ENCODE measurements at places on chromosomes 1 and 21. TPM values are rescaled to one million over a fixed set of nuclear protein-coding genes. Genes with fewer than 3 reads are reported as not detected.

DNA sequence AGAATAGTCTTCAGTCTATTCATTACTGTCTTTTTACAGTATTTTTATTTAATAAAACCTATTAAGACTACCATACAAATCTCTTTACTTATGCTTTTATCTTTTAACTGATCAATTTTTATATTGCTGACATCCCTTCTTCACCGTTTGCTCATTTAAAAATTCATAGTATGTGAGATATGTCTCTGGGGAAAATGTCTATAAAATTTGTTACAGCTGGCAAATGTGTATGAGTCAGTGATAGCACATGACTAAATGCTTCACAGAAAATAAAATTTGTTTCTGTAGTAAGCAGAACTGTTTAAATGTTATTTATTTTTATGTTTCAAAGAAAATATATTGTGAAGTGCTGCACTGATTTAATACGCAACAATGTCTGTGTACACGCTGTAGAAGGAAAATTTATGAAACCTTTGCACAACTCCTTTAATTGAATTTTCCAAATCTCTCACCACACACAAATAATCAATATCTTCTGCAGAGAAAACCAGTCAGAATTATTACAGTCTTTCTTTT lies 74.2 kb downstream of the ITGB3BP start:
- no peak for DNase-seq

NBPF10 gene
- 0.41 TPM for total RNA-seq

- DNase-seq: peak; percentile 82
These were observed 37.0 kb downstream of the NUAK2 start for GRCh38 chr1:205284420-205285144.

THEM5 gene
- not detected for total RNA-seq

DNA sequence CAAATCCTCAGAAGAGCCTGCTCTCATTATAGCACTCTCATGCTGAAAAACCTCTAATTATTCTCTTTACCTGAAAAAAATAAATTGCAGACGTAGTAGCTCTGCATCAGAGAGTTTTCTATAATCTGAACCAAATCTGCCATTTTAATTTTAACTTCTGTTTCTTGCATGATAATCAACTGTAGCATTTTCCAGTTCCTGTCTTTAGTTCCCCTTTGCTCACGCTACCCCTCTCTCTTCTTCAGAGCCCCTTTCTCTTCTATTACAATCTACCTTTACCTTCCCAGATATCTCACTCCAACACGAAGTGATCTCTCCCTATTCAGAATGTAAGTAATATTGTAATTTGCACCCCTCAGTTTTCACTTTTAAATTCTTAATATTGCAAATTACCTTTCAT lies 31.4 kb downstream of the FMO1 start:
- no peak for DNase-seq

DNA sequence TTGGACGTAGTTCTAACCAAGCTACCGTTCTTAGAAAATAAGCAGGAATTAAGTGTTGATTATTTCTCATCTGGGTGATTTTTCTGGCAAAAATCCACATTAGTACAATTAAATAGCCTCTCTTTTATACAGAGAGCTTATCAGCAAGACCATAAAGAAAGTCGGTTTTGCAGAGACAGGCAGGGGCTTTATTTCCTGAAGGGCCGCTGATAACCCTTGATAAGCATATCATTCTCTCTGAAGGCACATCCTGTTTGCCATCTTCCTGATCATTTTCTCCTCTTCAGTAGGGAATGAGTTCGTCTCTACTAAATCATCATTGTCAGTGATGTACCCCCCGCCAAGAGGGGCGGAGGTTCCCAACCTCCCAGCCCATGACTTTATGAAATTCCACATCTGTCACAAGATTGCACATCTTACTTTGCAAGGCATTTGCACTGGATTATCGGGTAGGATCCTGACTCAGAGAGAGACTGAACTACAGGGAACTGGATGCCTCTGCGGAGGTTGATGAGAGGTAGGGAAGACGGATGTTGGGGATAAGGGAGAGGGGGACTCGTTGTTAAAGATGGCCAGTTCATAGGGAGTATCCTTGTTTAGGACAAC lies 115.7 kb downstream of the KCNJ6 start:
- no peak for DNase-seq

DNA sequence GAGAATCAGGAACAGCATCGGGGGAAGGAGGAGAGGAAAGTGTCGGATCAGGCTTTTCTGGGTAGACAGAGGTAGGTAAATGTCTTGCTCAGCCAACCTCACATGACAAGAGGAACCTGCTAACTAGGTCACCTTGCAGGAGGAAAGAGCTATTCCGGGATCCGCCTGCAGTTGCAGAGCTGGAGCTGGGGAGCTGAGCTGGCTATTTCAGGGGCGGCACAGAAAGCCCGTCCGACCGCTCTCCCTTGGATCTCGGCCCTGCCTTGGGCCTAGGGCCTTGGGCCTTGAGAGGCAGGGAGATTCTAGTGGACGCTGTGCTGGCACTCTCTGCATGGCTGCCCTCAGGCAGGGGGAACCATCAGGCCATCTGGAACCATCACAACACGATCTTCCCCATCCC lies 56.5 kb upstream of the CTPS1 start:
- DNase-seq: peak; percentile 24

CD34 gene
- 0.82 TPM for total RNA-seq

GRCh38 chr1:219790834-219791615 lies 137.3 kb downstream of the SLC30A10 start:
- DNase-seq: no peak

- DNase-seq: no peak
These were observed 18.4 kb downstream of the PIGK start for GRCh38 chr1:77200806-77201205.

DNA sequence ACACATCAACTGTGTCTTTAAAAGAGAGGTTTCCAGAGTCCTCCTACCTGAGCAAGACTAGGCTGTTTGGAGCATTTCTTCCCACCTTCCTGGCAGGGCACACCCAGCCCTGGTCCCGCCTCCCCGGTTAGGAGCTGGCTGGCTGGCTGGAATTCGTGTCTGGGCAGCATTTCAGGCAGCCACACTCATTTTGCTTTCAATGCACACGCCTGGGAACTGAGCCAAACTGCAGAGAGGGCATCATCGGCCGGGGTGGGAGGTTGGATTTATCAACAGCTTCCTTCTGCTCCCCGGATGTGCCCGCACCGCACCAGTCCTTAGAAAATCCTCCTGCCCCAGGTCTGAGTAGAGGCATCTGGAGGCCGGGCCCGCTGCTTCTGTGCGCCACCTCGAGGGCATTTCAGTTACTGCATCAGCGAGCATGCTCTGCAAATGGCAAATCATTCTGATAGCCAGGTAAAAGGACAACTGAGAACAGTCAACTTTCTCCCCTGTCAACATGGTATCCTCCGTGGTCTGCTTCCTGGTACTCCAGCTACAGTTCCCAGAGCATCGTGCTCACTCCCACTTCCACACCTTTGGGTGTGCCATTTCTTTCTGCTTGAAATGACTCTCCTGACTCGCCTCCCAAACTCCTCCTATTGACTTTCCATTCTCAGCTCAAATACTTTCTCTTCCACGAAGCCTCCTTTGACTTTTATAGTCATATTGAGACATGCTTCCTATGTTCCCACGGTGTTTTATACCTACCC lies 20.6 kb downstream of the TCEA3 start:
- peak; percentile 76 for DNase-seq

ZNF593OS gene
- not detected for total RNA-seq

- peak; percentile 61 for DNase-seq
These were observed 5.4 kb downstream of the CNTN2 start for GRCh38 chr1:205048382-205048781.

ADIPOR1 gene
- total RNA-seq: 51.4 TPM

DNA sequence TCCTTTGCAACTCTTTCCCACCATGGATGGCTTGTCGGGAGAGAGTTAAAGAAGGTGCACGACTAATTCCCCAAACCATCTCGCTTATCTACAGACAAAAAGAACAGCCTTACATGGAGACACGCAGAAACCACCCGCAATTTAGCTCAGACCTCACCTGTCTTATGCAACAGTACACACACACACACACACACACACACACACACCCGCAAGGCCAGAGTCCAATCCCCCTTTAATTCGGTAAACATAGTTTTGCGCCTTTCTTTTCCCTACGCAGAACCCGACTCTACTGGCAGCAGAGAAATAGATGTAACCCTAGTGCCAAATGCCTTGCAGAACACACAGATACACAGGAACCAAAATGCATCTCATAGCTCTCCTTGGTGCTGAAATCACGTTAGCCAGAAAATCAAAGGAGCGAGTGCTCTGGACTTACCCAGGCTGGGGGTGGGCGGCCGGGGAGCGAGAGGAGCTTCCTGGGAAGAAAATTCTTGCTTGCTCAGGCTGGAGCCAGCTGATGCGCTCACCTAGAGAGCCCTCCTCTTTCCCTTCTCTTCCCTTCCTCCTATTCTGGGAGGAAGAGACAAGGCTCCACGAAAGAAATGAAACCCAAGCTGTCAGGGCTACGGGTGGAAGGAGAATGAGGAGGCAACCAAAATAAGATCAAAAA lies 470 bp downstream of the TNR start:
- DNase-seq: peak; percentile 19

DNA sequence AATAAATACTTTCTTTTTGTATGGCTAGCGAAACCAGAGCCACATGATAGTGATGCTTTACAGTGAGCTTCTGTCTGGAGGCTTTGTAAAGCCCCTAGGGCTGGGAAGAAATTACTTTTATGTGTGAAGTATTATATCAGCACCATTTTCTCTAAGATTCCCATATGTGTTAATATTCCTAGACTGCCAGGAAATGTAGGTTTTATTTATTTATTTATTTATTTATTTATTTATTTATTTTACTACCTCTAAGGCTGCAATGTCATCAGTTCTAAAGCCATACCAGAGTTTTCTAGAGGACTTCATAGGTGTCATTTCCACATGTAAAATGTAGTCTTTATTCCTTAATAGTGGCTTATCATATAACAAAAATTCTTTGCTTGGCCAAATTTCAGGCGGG lies 4.4 kb upstream of the CHI3L1 start:
- no peak for DNase-seq

LAMB3 gene
- total RNA-seq: 0.82 TPM

DNA sequence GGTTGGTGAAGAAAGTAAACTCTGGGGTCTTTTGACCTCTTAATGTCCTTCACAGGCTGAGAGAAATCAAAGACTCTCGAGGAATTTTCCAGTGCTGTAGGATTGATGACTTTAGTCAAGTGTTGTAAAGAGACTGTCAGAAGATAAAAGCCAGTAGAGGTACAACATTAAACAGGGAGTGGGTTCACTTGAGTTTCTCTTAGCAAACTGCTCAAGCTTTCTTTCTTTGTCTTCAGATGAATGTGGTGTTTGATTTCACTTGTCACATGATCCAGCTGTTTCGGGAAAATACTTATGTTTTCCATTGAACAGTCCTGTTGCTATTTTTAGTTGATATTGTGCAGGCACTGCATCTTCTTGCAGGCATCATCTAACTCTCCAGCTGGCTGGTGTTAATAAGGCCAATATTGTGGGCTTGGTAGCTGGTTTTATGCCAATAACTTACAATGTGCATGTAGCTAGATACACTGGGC lies 45.6 kb downstream of the XCL2 start:
- no peak for DNase-seq

CLEC20A gene
- total RNA-seq: not detected

PGLYRP4 gene
- total RNA-seq: not detected

DR1 gene
- total RNA-seq: 22.4 TPM

TMEM200B gene
- 0.82 TPM for total RNA-seq

DNA sequence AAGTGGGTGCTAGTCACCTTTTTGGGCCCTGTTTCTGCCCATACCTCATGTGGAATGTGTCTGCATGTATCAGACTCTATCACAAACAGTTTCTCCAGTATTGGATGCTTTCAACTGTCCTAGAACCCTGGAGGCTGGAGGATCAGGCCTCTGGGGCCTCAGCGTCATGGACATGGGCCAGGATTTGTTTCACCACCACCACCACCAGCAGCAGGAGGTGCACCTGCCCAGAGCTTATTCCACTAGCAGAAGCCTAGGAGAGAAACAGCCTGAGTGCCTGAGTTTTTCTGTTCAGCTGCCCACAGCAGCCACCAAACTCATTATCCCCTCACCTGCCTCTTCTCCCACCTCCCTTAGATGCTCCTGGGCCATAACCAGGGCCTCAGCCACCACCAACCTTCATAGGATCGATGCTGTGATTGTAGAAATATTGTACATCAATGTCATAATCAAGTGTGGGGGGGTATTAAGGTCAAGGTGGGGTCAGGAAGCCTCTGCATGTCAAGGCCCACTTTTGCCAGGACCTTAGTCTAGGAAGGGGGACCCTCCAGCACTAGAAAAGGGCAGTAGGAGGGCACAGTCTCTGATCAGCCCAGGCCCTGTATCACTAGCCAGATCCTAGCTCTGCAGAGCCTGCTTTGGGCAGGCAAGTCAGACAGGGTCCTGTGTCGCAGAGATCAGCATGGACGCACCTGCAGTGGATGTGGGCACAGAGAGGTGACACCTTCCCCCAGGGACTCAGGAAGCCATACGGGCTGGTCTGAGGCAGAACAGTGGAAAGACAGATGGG lies 9.3 kb downstream of the DMAP1 start:
- DNase-seq: no peak

GRCh38 chr1:215608646-215609045 lies 41.5 kb downstream of the KCTD3 start:
- no peak for DNase-seq

- DNase-seq: no peak
These were observed 553.4 kb downstream of the PLPP3 start for GRCh38 chr1:56025942-56026341.

DNA sequence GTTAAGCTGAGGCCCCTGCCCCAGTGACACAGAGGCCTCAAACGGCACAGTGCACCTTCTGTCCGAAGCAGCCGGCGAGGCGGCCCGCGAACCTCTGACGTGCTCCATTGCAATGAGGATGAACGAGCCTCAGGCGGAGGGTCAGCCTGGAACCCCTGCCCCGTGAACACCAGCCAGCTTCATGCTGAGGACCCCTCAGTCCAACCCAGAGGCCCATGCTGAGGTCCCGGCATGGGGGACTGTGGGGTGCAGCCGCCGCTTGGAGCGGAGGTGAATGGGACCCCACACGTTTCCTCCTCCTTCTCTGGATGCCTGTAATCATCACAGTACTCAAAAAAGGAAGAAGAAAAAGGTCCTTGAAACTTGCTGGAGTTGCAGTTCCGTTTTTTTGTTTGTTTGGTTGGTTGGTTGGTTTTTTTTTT lies 62.1 kb downstream of the PRKCZ start:
- no peak for DNase-seq

GRCh38 chr1:212727386-212728181 lies 27.9 kb upstream of the BATF3 start:
- no peak for DNase-seq

GRCh38 chr1:100485855-100486258 lies 52.1 kb upstream of the GPR88 start:
- no peak for DNase-seq
